Fibroblast of the aortic adventitia (primary cell): ENCODE measurements at places on chromosomes 7 and 10.

GRCh38 chr10:108166401-108166800 is 1001.9 kb upstream of the SORCS1 start:
- DNase-seq: no peak

- no peak for DNase-seq
These were observed 99.1 kb downstream of the OSBPL3 start for GRCh38 chr7:24880886-24881285.

- DNase-seq: no peak
These were observed 48.5 kb upstream of the AQP1 start for GRCh38 chr7:30862995-30863705.

DNA sequence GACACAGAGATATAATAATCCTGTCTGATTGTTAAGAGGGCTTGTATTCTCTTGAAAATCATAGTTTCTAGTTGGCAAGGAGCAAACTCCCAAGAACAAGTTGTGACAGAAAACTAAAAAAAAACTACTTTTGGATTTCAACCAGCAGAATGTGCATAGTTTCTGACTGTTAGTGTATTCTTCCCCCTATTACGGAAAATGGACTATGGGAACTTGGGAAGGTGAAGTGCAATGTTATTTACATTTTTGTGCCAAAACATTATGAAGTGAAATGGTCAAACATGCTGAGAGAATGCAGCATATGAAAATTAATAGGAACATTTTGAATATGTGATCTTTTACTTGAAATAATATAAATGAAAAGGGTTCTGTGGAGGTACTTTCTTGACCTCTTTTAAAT is 660.8 kb downstream of the SUGCT start:
- peak; percentile 29 for DNase-seq

- DNase-seq: no peak
These were observed 6.5 kb downstream of the UROS start for GRCh38 chr10:125816548-125816947.

- DNase-seq: peak; percentile 70
These were observed 1.7 kb upstream of the CXCL12 start for GRCh38 chr10:44386546-44387052.

DNA sequence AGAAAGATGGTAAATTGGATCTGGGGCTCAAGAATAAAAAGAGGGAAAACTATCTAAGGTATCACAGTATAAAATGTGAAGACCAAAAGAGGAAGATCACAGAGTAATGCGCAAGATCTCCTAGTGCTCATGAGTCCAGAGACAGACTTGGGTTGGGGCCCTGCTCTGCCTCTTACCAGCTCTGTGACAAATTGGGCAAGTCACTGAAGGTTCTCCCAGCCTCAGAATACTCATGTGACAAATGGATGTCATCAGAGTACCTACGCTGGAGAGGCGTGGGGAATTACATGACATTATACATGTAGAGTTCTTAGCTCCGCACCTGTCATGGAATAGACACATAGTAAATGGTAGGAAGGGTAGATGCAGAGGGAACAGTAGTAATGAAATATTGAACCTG is 124.4 kb downstream of the DOCK4 start:
- DNase-seq: no peak

GRCh38 chr10:43649185-43649523 is 473 bp upstream of the ZNF32 start:
- DNase-seq: no peak
